ENCODE measurements at places on chromosomes 1 and 21.

GRCh38 chr1:172420385-172420784, at the start of gene C1orf105:
C1orf105 (plus strand) TSS chr1:172420685; CDS start chr1:172420886, 201 bp downstream.
- DNase-seq, result no peak

- DNase-seq, result no peak
Measured at GRCh38 chr1:194338241-194338948, 1152.0 kb upstream of the B3GALT2 start.

DNA sequence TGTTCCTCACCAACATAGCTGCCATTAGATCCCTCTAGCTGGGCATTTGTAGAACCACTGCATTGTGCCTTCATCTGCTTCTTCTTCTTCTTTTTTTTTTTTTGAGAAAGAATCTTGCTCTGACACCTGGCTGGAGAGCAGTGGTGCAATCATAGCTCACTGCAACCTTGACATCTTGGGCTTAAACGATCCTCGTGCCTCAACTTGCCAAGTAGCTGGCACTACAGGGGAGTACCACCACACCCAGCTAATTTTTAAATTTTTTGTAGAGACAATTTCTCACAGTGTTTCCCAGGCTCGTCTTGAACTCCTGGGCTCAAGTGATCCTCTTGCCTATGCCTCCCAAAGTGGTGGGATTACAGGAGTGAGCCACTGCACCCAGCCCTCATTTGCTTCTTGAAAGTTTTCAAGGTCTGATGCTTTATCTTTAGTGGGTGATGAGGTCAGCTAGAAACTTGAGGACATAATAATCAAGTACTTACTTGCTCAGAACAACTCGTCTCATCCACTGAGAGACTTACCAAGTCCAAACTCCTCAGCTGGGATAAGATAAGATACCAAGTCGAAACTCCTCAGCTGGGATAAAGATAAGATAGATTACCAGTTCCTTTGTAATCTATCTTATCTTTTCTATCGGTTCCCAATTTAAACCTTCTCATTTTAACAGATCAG, 71.5 kb downstream of the MACF1 start:
- DNase-seq, result no peak

DNA sequence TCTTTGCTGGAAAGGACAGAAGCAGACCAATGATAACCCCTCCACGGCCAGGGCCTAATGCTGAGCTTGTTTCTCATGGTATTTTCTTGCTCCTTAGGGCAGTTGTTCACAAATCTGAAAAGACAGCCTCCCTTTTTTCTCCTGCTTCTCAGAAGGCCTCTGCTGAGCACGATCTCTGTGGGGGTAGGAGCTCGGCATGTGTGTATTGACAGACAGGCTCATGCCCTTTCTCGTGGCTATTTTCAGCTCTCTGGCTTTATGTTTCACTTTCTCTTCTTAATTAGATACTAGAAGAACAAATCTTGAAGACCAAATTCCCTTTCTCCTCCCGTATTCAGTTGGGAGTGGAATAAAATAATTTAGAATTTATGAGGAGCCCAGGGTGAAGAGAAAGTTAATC, 768 bp upstream of the RIIAD1 start:
- DNase-seq, result no peak

GRCh38 chr1:63063367-63063766, 259.0 kb upstream of the FOXD3 start:
- DNase-seq, result no peak

DNA sequence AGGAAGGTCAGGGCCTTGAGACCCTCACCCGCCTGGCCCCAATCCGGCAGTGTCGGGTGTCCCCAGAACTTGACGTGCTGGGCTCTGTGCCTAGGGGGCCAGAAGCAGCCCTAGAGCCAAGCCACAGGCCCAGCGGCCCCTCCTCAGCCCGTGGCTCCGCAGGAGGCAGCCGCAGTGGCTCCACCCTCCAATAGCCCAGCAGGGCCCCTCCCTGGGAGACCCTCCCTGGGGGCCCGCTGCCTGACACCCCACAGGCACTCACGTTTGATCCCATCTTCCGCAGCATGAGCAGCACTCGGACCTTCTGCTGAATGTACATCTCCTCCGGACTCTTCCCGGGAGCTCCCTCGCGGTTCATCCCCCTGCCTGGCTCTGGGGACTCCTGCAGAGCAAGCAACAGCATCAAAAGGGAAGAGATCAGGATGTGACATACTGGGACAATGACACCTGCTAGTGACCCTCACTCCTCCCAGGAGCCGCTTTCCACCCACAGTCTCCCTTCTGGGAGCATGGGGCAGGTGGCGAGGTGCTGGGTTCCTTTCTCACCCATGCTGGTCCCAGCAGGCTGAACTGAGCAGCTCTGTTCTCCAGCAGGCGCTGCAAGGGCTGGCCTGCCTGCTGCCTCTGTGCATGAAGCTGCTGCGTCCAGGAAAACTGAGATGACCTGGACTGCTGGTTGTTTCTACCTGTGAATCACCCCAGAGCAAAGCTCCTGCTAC, 38.2 kb downstream of the CTNNBIP1 start:
- no peak for DNase-seq

- DNase-seq, result no peak
Measured at GRCh38 chr21:27201197-27201596, 234.3 kb upstream of the ADAMTS5 start.

DNA sequence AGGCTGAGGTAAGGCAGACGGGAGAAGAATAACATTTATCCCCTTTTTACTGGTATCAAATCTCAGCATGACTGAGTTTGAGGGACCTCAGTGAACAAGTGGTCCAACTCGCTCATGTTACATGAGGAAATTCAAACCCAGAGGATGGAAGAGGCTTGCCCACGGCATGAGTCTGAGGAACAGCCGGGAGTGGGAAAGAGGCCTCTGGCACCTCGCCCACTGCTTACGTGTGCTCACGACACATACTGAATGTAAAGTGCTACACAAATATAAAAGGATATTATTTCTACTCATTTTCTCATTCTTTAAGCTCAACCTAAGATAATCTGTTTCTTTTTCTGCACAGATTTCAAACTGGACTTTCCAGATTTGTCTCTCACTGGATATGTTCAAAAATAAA, 14.7 kb downstream of the BEND5 start:
- DNase-seq, result no peak

- DNase-seq, result no peak
Measured at GRCh38 chr21:45513741-45514310, 28.4 kb downstream of the SLC19A1 start.

- no peak for DNase-seq
Measured at GRCh38 chr1:167373986-167374385, 144.3 kb downstream of the CD247 start.

Data from CD4-positive, alpha-beta T cell (primary cell).